ENCODE measurements at places on chromosomes 4 and X.
A peak's percentile ranks its signal among the peaks of the same experiment; 100 is the strongest.

DNA sequence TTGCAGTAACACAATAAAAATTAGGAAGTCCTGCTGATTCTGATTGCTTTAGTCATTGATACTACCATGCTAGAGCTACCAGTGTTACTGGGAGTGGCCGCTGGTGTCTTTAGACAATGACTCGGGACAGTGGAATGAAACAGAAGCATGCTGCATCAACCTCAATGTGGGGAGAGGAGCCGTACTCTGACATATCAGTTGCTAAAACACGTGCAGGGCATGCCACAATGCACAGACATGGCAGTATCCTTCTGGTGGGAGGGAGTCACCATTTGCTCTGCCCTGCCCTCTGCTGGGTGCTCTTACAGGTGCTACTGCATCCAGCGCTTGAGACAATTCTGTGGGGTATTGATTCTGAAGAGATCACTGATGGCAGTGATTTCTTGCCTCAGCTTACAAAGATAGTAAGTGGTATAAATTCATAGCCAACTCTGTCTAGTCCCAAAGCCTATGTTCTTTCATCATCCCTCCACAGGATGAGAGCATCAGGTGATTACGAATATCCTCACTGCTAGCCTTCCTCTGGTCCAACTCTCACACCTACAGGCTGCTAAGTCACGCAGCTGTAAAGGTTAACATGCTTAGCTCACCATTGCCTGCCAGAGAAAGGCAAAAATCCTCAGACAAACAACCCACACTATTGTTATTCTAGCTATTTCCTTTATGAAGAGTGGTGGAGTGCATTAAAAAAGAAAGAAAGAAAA is 43.7 kb downstream of the NSG1 start:
- peak; percentile 58 for DNase-seq

DNA sequence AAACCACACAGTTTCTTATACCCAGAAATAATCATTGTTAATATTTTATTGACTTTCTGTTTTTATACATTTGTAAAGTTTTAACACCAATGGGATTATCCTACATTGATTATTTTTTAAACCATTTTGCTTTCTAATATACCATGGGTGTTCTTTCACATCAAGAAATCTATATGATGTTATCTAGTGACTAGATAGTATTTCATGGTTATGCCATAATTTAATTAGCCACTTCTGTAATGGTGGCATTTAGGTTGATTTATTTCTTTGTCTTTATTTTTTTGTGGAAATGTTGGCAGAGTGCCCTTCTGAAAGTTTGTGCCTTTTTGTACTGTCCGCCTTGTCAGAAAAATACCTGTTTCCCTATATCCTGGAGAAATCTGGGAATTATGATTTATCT is 193.3 kb downstream of the CEP135 start:
- DNase-seq = no peak

DNA sequence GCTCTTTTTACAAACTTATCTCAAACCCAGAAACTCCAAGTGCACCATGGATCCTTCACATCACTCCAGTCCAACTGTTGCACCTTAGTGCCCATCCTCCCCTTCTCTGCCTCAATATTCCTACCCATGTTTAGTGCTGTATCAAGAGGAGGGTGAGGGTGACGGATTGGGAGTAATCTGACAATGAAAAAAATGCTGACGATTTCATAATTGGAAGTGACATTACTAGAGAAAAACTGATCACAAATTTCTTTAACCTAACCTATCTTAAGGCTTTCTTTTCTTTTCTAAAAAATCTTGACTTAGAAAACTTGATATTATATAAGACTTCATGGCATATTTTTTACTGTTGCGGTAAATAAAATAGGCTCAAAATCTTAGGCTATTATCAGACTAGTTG is 1.5 kb upstream of the DCAF12L2 start:
- no peak for DNase-seq

DNA sequence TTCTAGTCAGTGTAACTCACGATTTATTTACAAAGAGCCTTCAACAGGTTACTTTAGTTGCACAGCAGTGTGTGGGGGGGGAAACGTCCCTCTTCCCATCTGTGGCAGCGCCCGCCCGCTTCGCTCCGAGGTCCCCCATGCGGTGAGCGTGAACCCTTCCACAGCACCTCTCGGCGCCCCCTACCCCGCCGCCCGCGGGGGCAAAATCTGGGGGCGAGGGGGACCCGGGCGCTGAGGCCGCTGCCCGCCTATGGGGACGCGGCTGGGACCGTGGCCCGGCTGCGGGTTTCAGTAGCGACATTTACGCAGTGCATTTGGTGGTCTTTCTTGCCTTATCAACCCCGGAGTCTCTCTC is 6.4 kb downstream of the NKX6-1 start:
- no peak for DNase-seq

- DNase-seq = no peak
Observed at GRCh38 chrX:136261321-136261720, 10.1 kb upstream of the MAP7D3 start.
